ENCODE measurements at places on chromosomes 13 and 19.

- no peak for DNase-seq
Observed at GRCh38 chr13:35926859-35927530, 204.2 kb downstream of the DCLK1 start.

- DNase-seq: no peak
Observed at GRCh38 chr13:30832845-30833332, 73.2 kb upstream of the MEDAG start.

DNA sequence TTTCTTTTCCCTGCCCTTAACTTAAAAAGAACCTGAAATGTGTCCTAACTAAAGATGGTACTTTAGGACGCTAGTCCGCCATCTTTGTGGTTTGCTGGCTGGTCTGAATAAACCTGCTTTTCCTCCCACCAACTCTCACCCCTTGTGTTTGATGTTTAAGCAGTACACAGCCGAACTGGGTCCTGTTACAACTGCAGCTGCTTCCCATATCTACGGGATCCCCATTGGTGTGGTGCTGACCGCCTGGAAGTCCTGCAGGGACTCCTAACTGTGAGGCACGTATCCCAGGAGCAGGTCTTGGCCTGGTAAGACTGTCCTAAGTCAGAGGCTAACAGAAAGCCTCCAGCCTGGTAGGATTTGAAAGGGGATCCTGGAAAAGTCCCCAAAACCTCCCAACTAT lies 40.9 kb upstream of the VSTM2B start:
- DNase-seq: no peak

GRCh38 chr19:16892436-16892835 lies 3.6 kb downstream of the F2RL3 start:
- no peak for DNase-seq

DNA sequence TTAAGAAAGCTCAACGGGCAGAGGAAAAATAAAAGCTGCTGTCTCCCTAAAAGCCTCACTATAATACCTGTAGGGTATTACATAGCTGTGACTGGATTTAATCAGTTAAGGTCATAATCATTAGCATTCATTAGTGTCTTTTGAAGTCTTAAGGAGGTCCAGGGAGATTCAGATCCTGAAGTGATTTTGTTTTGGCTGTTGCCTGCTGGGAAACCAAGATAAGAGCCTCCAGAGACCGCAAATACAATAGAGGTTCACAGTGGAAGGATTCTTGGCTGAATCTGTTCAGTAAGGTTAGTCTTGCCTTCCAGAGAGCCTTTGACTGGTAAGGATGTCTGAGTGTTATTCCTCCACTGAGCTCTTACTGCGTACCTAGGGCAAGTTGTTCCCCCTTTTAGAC lies 54.0 kb upstream of the TNFRSF19 start:
- DNase-seq: no peak

GRCh38 chr19:19610376-19611202 lies 7.9 kb downstream of the PBX4 start:
- DNase-seq: no peak

DNA sequence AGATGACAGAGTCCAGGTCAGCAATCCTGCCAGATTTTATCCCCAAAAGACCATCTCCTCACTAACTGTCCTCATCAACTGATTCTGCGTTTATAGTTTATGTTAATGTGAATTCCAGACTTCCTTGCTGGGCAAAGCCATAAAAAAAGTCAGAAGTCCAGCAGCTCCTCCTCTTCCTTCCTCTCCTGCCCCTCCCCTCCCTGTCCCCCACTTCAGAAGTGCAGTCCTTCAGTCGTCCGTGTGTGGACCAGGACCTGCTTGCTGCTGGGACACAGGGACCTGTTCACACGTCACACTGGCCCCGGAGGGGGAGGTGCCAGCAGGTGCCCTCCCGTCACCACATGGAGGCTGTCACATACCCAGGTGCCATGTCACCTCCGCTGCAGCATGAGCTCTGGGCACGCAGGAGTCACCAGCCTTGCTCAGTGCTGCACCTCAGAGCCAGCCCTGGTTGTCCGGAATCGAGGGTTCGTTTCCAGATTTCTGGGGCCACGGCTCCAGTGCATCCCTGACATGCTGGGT lies 4.0 kb upstream of the MCF2L start:
- DNase-seq: no peak

- peak; percentile 19 for DNase-seq
Observed at GRCh38 chr19:45607071-45608029, 5.3 kb upstream of the GPR4 start.

GRCh38 chr19:47239610-47240296 lies 8.8 kb upstream of the BBC3 start:
- peak; percentile 55 for DNase-seq

DNA sequence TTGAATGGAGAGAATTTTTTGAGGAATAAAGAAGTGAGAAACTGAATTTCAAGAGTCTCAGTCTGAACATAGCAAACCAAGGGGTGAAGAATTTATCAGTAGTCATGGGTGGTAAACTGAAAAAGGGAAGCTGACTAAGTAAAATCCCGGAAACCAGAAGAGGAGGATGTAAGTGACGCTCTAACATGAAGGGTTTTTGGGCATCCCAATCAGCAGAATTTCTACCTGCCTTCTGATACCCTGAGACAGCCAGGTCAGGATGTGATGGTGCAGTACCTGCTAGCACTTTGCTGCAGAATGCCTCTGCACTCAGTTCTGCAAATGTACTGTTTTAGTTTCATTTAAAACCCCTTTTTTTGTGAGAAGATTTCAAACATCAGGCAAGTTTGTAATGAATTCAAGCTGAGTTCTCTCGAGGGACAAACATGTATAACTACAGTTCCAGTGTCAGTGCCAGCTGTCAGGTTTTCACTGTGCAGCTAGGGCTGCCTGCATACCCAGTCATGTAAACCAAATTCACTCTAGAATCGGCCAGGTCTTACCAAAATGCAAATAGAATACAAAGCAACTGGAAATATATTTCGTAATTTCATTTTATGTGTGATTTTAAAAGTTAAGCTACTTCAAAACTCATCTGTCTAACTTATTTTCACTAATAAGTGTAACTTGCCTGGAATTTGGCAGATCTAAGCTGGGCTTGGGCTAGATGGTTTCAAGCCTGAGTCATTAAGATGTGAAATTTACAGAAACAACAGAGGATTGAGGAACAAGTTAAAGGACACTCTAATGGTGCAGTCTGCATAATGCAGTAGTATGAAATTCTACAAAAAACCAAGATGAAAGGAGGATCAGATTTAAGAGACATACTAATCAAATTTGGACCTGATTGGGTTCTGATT lies 13.8 kb downstream of the METTL21C start:
- peak; percentile 13 for DNase-seq

DNA sequence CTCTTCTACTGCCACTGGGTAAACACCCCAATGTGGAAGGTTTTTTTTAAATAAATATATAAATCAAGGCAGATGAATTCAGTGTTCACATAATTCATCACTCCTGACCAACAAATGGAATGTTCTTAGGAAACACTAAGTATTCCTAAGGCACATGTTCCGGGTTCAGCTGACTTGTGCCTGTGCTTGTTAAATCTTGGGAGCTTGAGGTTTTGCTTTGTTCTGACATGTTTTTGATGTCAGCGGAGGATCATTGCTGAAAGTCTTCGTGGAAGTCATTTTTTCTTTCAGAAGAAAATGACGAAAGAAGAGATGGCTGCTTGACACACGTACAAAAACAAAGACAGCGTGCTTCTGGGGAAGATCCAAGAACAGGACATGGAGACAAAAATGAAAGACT lies 185.8 kb downstream of the MZT1 start:
- DNase-seq: no peak

DNA sequence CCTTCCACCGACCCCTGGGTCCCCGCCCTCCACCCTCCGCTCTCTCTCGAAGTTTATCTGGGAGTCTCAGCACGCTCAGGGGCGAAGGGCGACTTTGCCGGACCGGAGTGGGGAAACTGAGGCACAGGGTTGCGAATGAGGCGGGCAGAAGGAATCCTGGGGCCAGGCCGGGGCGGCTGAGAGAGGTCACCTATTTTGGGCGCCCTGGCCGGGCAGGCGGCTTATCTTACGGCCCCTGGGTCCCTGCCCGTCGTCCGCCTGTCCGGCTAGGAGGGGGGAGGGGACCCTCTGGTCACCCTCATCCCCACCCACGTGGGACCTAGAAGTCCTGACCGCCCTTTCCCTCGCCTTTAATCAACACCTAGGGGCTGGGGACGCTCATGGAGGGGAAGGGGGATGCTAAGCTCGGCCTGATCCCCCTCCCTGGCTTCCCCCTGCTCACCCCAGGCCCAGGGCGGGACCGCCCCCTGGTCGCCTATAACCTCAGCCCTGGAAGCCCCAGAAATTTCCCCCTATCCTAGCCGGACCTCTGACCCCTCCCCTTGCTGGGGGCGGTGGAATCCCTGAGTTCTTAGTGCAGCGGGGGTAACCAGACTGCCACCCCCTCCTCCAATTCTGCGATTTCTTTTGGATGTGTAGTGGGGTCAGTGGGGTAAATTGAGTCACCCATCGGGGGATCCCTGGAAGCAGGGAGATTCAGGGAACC lies 556 bp downstream of the TRIP10 start:
- DNase-seq: no peak

- no peak for DNase-seq
Observed at GRCh38 chr13:45021250-45021649, 31.9 kb downstream of the GPALPP1 start.

- peak; percentile 36 for DNase-seq
Observed at GRCh38 chr19:56477429-56478338, 539 bp upstream of the ZNF667 start.

DNA sequence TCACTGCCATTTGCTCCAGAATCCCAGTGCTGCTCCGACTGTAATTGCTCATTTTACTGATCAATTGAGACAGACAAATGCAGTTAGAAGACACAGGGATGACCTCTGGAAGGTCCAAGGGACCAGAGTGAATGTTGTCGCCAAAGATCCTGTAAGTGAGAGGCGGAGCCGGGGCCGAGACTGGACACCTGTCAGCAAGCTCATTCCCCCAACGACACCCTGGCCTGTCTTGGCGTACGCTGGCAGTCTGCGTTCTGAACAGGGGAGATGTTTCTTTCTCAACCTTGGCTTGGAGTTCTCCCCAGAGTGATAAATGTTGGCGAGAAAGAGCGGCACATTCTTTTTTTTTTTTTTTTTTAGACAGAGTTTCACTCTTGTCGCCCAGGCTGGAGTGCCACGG lies 24.2 kb downstream of the GADD45B start:
- DNase-seq: no peak

DNA sequence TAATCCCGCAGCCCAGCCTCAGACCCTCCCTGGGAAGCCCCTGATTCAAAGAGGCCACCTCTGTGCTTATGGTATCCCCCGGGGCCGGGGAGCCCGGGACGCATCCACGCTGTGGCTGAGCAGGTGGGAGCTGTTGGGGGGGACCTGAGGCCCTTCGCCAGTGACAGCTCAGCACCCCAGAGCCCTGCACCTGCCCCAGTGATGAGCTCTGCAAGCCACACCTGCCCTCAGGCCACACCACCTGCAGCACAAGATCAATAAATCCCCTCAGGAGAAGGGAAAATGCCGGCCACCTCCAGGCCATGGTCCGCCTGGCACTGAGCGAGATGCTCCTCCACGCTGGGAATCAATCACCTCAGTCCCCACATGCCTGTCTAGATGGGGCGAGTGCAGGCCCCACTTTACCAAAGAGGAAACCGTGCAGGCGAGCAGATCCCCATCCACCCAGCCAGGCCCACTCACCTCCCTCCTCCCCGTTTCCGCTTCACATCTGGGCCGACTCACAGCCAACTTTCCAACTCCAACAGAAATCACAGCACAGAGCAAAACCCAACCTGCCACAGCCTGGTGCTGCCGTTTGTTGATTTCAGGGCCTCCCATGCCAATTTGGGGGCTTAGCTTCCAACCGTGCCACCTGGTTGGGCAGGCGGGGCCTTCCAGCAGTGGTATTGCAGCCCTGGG lies 12.8 kb downstream of the MOB3A start:
- peak; percentile 76 for DNase-seq

All from central memory CD4-positive, alpha-beta T cell (primary cell).